DMS 273 treated with DMSO at 0.1 percent for 48 hours (cell line): ENCODE measurements at places on chromosomes 6 and 20.

- no peak for DNase-seq
Observed at GRCh38 chr6:161094955-161095354, 103.4 kb downstream of the MAP3K4 start.

DNA sequence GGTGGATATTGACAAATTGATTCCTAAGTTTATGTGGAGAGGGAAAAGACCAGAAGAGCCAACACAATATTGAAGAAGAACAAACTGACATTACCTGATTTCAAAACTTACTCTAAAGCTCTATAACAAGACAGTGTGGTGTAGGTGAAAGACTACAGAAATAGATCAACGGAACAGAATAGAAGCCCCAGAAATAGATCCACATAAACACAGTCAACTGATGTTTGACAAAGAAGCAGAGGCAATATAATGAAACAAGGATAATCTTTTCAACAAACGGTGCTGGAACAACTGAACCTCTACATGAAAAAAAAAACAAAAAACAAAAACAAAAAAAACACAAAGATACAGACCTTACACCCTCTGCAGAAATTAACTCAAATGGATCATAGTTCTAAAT lies 50.2 kb downstream of the MAP3K5 start:
- no peak for DNase-seq

- no peak for DNase-seq
Observed at GRCh38 chr20:61640131-61640870, 388.2 kb downstream of the CDH4 start.

GRCh38 chr20:24698706-24699206 lies 229.3 kb downstream of the SYNDIG1 start:
- DNase-seq: no peak

GRCh38 chr6:7671581-7671980 lies 54.3 kb upstream of the BMP6 start:
- DNase-seq: no peak

GRCh38 chr6:23526526-23526925 lies 599.5 kb upstream of the NRSN1 start:
- no peak for DNase-seq

- DNase-seq: no peak
Observed at GRCh38 chr20:41050361-41051008, 21.9 kb downstream of the TOP1 start.

- DNase-seq: peak; percentile 48
Observed at GRCh38 chr20:38790200-38791053, 15.1 kb upstream of the PPP1R16B start.

DNA sequence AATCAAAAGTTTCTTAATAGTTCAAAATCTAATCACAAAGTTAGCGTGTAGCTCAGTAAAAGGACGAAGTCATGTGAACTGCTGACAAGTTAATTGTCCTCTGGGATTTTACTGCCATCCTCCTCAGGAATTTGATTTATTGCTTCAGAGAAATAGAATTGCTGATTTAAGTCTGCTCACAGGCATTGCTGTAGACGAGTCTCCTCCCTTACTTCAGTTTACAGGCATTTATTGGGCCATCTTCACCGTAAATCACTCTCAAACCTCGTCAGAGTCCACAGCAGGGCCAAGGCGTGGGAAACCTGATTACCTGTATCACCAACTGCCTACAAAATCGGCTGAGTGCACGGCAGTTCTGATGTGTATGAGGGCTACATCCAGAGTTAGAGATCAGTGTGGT lies 119.1 kb upstream of the PDE10A start:
- no peak for DNase-seq

GRCh38 chr6:125995972-125996580 lies 9.7 kb downstream of the TRMT11 start:
- peak; percentile 31 for DNase-seq

- DNase-seq: no peak
Observed at GRCh38 chr6:7135755-7136154, 28.0 kb downstream of the RREB1 start.

- DNase-seq: peak; percentile 31
Observed at GRCh38 chr20:13915284-13915683, 75.1 kb downstream of the SEL1L2 start.

DNA sequence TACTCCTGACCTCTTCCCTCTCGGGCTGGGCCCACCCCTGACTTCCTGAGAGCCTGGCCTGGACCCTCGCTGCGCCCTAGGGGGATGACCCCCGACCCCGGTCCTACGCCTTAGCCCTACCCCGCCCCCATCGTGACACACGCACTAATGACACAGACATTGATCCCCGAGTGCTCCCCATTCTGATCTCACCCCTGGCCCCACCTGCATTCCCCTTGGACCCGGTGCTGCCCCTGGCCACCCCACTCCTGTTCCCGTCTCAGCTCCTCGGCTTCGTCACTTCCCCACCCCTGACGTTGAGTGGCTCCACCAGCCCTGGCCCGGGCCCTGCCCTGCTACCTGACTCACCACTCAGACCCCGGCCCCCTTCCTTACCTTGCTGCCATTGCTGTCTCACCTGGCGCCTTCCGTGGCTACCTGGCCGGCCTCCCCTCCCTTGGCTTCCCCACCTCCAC lies 12.1 kb downstream of the RBCK1 start:
- DNase-seq: no peak

- no peak for DNase-seq
Observed at GRCh38 chr6:32809171-32809570, 7.6 kb downstream of the HLA-DOB start.
